Liver (tissue), 10 donors: ENCODE measurements at places on chromosomes 5 and 9. TPM values are rescaled to one million over a fixed set of nuclear protein-coding genes. Genes with fewer than 3 reads are reported as not detected.

GRCh38 chr5:59893429-59894227 is at the start of gene PDE4D:
Gene PDE4D (minus strand): TSS chr5:59893726.
- DNase-seq, result peak; percentile 53

DNA sequence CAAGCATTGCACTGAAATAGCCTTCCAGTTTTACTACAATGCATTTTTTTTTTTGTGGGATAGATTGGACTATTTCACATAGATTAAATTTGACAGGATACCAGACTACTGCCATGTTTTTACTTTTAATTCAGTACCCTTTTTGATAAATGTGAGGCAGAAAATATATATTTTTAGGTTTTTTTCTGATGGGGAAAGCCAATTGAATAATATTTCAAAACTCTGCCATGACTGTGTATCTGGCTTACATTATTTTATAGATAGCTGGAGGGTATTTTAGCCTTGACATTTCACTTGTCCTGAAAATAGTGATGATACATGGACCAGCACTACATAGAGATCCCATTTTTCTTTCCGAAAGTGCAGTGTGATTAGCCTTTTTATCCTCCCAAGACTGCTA is 133.5 kb upstream of the PRR16 start:
- no peak for DNase-seq

DNA sequence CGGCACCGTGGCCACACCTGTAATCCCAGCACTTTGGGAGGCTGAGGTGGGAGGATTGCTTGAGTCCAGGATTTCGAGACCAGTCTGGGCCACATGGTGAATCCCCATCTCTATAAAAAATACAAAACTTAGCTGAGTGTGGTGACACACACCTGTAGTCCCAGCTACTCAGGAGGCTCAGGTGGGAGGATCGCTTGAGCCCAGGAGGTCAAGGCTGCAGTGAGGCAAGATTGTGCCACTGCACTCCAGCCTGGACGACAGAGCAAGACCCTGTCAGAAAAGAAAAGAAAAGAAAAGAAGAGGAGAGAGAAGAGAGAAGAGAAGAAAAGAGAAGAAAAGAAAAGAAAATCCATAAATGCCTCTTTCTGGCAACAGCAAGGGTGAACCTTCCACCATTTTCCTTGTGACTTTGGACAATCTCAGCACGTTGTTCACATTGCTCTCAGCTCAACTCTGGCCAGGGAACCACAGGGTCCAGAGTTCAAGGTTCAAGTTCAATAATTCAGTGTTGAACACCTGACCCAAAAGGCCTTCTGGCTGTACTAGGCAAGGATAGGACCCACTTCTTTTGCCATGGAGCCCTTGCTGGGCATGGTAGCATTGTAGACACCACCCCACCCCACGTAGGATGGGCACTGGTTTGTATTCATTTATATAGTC is 14.6 kb upstream of the DUSP1 start:
- DNase-seq, result no peak

- no peak for DNase-seq
Measured at GRCh38 chr5:109769597-109770291, 80.0 kb downstream of the MAN2A1 start.

DNA sequence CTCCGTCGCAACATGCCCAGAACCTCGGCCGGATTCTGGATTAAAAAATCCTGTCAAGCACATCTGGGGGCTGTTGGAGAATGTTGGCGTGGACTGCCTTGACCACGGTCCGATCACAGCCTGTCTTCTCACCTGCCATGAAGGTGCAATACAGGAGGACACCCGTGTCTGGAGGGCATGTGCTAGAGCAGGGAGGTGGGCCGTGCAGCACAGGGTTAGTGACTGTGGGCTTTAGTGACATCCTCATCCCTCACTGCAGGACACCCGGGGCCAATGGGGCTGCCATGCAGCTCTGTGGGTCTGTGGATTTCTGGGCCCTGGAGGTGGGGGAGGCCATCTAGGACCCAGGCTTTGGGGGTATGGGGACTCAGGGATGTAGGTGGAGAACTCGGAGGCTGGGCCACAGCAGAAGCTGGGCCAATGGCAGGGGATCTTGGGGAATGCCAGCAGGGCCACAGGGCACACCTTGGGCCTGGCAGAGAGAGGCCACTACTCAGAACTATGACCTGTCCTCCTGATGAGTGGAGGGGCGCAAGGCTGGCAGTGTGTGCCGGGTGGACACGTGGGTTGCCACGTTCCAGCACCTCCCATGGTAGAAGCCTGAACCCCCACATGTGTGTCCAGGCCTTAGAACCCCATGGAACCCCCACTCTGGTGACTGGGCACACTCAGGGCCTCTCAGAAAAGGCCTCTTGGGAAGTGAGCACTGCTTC is 23.3 kb downstream of the ZDHHC11B start:
- DNase-seq, result no peak

DNA sequence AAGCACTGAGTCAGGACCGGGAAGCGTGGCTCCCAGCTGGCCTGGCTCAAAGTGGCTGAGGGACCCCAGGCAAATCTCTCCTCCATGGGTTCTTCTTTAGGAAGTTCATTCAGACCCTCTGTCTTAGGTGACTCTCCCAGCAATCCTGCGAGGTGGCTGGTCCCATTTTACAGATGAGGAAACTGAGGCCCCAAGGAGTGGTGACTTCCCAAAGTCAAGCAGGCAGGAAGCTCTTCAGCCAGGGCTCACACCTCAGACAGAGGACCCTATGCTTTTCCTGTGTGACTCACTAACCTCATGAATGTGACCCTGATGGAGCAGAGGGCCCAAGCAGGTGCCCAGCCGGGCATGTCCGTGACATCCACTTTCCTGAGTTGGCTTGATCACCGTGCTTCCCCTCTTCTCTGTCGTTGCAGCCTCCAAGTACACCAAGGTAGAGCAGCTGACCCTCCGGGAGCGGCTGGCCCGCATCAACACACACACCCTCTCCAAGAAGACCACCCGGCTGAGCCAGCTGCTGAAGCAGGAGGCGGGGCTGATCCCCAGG is 36.5 kb downstream of the ARHGEF37 start:
- DNase-seq, result no peak

DNA sequence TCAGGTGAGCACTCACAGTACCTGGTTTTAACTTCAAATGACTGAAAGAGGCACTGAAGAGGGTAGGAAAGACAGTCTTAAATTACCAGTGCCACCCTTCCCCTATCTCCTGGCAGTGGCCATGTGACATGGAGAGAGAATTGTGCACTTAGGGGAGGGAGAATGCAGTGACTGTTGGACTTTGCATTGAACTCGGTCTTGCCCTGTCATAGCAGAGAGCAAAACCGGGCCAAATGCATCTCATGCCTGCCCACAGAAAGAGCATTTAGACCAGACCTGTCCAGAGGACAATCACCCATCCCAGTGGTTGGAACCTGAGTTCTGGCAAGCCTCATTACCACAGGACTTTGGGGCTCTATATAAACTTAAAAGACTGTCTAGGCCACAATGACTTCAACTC is 211.8 kb upstream of the SH3GL2 start:
- no peak for DNase-seq

DNA sequence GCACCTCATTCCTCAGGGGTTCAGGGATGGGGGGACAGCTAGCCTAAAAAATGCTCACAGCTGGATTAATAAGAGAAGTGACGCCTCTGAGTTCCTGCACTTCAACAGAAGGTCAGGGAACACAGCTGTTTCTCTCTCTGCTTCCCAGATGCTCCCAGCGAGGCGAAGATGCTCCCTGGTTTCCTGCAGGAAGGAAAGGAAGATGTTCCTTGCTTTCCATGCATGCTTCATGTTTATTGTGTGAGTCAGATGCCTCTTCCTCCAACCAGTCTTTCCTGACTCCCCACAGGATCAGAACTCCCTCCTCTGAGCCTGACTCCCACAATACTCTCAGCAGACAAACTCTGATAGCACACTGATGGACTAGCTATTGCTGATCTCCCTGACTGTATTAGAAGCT is 71.9 kb downstream of the MFAP3 start:
- DNase-seq, result no peak

DNA sequence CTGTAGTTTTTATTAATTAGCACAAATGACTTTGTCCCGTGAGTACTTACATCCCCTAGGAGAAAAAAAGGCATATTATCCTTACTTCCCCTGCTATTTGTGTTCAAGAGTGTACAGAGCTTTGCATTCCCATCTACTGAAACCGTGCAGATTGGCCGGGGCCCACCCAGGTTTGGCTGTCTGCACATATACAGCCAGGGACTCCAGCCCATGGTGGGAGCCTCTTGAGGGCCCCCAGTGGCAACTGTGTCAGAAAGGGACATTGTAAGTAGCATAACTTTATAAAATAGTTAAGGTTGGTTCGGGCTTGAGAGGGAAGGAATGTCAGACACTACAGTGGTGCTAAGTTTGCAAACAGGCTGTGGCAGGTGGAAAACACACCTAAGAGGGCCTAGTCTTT is 24.7 kb downstream of the PHF2 start:
- DNase-seq, result peak; percentile 24

- no peak for DNase-seq
Measured at GRCh38 chr5:17743580-17744435, 109.5 kb downstream of the TAF11L14 start.

- no peak for DNase-seq
Measured at GRCh38 chr5:139277171-139277570, 16.4 kb upstream of the MATR3 start.

GRCh38 chr9:129776938-129777768 is 24.3 kb upstream of the PTGES start:
- DNase-seq, result no peak

- no peak for DNase-seq
Measured at GRCh38 chr5:112189391-112189790, 229.7 kb downstream of the EPB41L4A start.

The FOXE1 gene
- not detected for total RNA-seq

The C1QTNF3 gene
- 3.1 TPM for total RNA-seq

The SPATA31D4 gene
- total RNA-seq, result not detected

The ENTREP1 gene
- total RNA-seq, result 0.33 TPM
